ENCODE measurements at places on chromosomes 3 and 15.
A peak's percentile ranks its signal among the peaks of the same experiment; 100 is the strongest.

DNA sequence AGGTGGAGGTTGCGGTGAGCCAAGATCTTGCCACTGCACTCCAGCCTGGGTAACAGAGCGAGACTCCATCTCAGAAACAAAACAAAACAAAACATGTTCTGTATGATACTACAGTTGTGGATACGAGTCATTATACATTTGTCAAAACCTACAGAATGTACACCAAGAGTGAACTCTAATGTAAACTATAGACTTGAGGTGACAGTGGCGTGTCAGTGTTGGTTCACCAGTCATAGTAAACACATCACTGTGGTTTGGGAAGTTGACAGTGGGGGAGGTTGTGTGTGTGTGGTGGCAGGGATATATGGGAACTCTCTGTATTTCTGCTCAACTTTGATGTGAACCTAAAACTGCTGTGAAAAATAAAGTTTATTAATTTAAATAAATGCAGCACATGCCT is 33.0 kb upstream of the GNB5 start:
- DNase-seq, result no peak

GRCh38 chr3:101189796-101190195 is 130.6 kb downstream of the IMPG2 start:
- no peak for DNase-seq

GRCh38 chr3:195236801-195237570 is 34.0 kb downstream of the XXYLT1 start:
- no peak for DNase-seq

GRCh38 chr3:146156666-146157314 is 4.2 kb downstream of the PLOD2 start:
- no peak for DNase-seq

DNA sequence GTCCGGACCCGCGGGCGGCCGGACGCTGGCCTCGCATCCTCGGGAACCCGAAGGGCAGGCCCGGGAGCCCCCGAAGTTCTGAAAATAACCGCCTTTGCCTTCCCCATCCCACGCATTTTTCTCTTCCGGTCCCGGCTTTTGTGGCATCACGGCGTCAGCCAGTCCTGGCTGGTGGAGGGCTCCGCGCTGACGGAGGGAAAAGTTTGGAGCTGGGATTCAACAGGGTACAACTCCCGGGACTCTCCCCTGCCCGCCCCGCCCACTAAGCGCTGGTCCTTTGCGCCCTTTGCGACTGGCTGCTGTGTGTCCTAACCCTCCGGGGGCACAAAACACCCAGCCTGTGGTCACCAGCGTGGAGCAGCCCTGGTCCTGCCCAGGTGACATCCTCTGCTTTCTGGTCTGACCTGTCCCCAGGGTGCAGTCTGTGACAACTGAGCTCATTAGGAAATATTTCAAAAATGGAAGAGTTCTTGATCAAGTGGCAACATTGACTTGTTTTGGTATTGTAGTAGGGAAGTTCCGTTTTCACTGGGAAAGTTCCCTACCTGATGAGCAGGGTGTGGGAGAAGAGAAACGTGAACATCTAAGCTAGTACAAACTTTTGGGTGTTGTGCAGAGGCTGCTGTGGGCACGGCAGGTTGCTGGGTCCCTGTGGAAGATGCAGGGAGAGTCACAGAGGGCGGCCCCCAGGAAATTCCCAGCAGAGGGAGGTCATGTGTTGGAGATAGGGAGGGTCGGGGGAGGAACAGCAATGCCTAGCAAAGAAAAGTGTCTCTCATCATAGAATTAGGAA is 775 bp downstream of the ARNT2 start:
- DNase-seq, result peak; percentile 55

DNA sequence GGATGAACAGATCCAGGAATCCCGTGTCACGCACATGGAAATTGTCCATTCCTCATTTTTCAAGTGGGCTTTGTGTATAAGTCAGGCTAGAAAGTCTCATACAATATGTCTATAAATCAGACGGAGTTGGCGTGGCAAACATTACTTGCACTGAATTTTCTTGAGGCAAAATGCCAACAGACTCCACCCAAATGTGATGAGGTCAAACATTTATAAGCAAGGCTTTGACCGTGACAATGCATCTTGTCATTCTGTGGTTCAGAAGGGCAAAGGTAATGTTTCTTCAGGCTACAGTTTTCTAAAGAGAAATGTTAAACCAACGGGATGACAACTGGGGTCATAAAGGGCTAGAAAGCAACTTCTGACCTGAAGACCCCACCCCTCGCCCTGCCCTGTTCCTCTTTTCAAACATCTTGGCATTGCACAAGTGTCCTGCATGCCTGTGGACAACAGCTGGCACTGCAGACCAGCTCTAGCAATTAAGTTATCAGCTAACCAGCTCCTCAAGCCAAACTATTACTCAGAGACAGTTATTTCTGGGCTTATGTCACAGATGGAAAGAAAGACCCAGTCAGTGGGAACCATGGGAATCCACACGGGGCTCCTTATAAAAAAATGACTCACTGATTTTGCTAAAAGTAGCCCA is 36.5 kb upstream of the SPTBN5 start:
- DNase-seq, result no peak

DNA sequence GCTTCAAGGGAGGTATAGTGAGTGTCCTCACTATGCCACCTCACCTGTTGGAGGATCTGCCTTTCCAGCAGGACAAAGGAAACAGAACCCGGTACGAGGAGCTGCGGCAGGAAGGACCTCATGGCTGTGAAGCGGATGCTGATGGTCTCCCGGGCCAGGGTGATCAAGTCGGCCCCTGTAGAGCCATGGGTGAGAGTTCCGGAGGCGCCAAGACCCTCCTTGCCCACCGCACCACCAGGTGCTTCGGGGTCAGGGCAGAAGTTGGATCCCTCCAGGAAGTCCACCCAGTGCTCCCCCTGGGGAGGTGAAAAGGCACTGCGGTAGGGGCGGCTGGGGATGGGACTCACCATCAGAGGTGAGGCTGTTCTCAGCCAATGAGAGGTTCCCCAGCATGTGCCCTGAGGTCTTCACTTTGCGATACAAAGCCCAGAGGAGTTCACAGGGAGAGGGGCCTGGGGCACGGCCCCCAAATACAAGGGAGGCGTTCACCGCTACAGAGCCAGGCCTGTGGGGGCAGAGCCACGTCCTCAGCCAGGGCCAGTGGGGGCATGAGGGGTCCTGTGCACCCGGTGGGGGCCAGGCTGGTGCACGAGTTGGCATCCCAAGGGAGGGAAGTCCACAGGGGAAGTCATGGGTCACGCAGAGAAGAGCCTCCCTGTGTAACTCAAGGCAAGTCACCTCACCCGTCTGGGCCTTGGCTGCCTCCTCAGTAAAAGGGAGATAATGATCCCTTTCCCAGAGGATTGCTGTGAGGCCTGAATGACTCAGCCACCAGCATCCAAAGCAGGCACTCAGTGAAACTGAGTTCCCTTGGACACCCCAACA is 27.7 kb downstream of the C15orf39 start:
- no peak for DNase-seq

GRCh38 chr3:69997631-69998307 is 1.8 kb upstream of the SAMMSON start:
- DNase-seq, result no peak

DNA sequence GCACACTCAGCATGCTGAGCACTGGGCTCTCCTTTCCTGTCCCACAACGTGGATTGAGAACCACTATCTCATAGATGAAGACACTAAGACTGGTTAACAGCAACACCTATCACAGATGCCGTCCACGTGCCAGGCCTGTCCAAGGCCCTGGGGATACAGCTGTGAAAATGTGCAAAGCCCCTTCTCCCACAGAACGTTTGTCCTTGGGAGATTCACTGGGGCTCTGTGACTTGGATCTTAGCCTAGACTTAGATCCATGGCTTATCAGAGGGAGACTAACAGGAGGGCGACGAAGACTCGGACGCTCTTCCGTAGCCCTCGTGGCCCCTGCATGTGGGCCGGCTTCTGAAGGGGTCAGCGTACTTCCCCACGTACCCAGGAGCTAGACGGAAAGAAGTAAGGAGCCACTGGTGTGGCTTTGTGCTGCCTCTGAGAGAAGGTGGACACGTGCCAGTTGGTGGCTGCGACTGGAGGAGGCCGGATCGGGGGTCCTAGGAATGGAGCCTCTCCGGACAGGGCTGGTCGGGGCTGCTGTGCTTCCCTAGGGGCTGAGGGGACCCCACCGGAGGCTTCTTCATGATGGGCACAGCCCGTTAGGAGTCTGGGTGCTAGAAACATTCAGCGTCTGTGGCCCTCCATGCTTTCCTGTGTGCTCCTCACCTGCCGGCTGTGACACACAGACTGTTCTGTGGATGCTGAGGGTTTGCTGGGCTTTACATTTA is 964 bp downstream of the NRROS start:
- DNase-seq, result no peak

DNA sequence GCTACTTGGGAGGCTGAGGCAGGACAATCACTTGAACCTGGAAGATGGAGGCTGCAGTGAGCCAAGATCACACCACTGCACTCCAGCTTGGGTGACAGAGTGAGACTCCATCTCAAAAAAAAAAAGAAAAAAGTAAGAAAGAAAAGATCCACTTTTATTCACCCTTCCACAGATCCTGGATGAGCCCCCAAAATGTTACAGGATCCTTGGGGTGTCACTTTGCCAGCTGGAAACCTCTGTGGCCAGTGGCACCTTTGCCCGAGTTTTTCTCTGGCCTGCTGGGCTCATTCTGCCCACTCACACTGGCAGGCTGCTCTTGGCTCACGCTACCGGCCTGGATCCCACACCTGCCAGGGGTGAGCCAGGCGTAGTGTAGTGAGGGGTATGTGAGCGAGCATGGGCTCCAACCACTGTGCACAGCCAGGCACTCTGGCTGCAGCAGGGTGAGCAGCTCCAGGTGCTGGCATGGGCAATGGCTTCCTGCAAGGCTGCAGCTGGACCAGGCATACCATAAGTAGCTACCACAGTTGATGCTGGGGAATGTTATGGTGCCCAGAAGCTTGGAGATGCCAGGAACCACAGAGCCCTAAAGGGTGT is 57.8 kb upstream of the C15orf39 start:
- no peak for DNase-seq

- no peak for DNase-seq
Observed at GRCh38 chr3:187850258-187850921, 105.1 kb upstream of the BCL6 start.

GRCh38 chr15:45555934-45556608 is 31.1 kb upstream of the BLOC1S6 start:
- no peak for DNase-seq

DNA sequence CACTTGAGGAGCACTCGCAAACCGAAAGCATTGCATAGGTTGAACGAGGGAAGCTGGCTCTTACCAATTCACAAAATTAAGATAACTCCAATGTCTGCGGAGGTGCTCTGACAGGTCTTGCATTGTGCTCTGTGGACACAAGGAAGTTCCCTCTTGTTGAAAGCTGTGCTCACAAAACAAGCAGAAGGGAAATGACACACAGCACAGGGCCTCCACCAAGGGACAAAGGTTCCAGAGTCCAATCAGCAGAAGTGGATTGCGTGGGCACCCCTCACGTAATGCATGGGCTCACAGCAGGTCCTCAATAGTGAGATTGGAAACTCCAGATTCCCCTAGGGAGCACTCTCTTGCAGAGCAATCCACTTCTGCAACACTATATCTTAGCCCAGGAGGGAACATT is 89.9 kb downstream of the ATP10A start:
- no peak for DNase-seq

DNA sequence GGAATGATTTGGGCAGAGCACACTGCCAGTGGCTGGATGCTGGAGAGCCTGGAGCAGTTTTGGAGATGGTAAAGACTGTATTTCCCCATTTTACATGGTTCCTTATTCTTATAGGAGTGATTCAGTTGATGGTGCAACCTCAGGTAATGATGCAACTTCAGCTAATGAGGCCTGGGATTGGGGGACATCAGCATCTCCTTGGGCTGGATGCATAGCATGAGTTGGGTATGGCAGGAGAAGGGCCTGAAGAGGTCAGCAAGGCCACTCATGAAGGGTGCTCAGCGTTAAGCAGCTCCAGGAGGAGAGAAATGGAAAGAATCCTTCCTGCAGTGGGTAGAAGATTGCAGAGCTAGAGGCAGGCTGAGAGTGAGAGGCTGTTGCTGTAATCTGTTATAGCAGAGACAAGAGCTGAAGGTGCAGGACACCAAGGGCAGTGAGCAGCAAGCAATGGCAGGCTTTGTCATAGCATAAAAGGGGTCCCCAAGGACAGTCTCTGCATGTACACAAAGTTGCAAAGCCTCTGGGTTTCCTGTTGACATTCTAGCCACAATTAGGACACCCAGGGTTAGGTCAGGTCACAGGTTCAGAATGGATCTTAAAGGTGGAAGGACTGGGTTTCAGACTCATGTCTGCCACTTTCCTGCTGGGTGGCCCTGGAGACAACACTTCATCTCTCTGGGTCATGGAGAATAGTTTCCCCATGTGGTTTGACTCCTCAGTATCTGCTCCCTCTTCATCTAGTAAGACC is 29.5 kb upstream of the SNRK start:
- DNase-seq, result no peak

DNA sequence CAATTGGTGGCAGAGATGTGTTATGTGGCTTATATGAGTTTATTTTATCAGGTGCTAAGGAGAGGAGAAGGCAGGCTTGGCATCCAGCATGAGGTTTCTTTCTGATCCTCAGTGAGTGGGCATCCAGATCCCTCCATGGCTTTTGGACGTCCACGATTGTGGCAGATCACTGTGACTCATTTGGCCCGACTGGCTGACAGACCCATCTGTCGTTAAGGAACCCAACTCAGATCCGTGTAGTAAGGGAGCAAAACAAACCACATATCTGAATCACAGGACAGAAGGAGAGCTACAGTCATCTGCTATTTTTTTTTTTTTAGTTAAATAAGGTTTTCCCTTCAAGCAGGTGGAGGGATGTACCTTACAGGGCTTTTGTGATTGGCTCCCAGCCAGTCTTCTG is 197.0 kb upstream of the KCNH8 start:
- DNase-seq, result no peak

DNA sequence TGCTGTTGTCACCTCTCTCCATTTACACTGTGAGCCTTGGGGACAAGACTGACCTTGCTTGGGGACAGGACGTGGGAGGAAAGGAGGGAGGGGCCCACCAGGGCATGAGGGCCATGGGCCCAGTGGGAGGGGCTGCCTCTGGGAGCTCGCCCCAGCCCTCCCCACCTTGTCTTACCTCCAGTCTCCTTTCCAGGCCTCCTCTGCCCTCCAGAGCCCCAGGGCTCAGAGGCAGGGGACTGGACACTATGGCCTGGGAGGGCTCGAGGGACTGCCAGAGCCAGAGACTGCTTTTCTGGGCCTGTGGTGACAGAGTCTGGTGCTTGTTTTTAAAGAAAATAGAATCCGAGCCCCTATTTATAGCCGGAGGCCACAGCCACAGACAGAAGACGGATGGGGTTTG is 10.2 kb downstream of the CSPG4 start:
- no peak for DNase-seq

DNA sequence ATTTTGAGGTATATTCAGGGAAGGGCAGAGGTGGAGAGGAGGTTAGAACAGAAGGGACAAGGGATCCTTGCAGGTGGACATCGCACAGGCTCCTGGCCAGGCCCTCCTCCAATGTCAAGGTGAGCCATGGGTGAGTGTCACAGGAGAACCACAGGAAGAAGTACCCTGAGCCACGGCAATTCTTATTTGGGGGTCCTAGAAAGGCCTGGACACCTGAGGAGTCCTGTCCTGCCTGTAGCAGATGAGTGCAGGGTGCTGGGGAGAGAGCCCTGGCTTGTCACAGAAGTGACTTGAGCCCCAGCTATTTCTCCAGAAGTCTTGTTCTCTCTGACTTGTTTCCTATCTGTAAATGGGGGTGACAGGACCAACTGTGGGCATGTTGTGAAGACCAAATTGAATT is 4.3 kb downstream of the SLC6A20 start:
- no peak for DNase-seq

GRCh38 chr3:134621854-134622253 is 29.0 kb downstream of the KY start:
- DNase-seq, result no peak
